ENCODE measurements at places on chromosomes 3 and 15.

GRCh38 chr15:73799466-73799865, 46.3 kb upstream of the INSYN1 start:
- DNase-seq, result no peak

- no peak for DNase-seq
Measured at GRCh38 chr15:74627766-74628165, 12.1 kb downstream of the CLK3 start.

DNA sequence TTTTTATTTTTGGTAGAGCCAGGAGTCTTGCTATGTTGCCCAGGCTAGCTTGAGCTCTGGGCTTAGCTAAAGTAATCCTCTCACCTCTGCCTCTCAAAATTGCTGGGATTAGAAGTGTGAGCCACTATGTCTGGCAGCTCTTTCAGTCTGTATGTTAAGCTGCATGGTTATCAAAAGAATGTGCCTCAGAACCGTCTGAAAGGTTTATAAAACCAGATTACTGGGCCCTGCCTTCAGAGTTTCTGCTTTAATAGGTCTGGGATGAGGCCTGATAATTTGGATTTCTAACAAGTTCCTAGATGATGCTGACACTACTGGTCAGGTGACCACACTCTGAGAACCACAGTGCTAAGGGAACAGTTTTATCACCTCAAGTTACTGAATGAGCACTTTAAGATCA, 34.6 kb downstream of the SENP5 start:
- DNase-seq, result no peak

GRCh38 chr3:147509448-147509847, 100.3 kb downstream of the ZIC1 start:
- no peak for DNase-seq

DNA sequence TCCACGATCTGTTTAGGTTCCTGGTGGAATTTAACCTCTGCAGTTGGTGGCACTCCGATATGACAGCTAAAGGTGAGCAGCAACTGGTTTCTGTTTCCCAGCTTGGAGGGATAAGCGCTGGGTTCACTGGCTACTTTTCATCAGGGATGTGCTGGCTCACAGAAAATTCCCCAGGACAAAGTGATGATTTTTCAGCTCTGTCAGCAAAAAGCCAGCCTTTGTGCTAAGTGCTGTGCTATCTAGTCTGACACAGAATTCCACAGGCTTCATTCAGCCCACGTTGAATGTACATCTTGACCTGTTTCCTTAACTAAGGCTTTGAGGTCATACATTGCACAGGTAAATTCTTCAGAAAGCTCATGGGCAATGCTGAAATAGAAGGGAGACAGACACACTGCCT, 81.5 kb upstream of the LRTM1 start:
- DNase-seq, result no peak

- DNase-seq, result no peak
Measured at GRCh38 chr3:64815789-64816188, 128.0 kb upstream of the ADAMTS9 start.

GRCh38 chr3:151838574-151839312, 24.8 kb downstream of the AADAC start:
- DNase-seq, result peak; percentile 16

GRCh38 chr3:61901496-61901895, 340.1 kb downstream of the PTPRG start:
- DNase-seq, result no peak

GRCh38 chr3:36697229-36698001, 66.9 kb downstream of the DCLK3 start:
- DNase-seq, result no peak

DNA sequence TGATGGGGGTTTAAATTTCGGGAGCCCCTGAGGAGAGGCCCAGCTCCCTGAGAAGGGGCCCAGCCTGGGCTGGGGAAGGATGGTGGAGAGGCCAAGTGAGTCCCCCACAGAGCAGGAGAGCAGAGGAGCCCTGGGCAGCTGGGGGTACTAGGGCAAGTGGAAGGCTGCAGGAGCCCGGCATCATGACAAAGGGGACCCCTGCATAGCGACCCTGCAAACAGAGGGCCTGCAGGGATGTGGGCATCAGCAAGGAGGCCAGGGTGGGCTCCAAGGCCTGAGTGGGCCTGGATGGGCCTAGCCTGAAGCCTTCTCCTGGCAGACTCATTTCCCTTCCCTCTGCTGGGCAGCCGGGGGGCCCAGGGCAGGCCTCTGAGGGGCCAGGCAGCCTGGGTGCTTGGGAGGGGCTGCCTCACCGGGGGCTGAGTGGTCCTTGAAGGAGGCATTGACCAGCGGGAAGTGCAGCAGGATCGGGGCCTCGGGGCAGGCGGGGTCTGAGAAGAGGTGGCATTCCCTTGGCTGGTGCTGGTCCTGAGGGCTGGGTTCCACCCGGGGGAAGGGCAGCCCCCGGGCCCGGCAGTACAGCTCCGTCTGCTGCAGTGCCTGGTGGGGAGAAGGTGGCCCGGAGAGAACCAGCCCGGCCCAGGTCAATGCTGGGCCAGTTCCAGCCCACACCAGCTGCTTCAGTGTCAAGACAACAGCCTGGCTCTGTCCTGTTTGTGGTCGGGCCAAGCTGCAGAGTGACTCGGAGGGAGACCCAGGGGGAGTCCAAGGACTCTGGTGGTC, 24.7 kb downstream of the PLA2G4D start:
- DNase-seq, result no peak

DNA sequence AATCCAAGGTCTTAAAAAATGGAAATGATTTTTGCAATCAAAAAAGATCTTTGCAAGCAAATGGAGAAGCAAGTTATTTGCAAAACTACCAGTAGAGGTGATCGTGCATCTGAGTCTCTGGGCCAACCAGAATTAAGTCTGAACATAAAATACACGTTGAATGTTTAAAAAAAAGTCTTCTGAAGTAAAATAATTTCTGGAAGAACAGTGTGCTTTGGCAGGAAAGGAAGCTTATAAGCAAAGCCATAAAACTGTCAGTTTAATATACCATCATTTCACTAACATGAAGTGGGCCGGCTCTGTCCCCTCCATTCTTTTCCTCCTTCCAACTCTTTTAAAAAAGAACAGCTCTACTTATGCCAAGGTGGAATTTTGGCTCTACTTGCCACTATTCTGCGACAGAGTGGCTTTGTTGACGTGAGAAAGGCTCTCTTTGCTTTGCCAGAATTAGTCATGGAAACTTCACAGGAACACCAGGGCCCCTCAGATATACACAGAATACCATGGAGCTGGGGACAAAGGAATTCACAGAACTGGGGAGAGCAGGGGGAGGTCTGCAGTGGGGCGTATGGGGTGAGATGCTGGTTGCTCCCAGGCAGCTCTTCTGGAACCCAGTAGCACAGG, 29.8 kb downstream of the FSTL1 start:
- DNase-seq, result no peak

- DNase-seq, result peak; percentile 50
Measured at GRCh38 chr3:183253528-183254486, 754 bp downstream of the B3GNT5 start.

- no peak for DNase-seq
Measured at GRCh38 chr3:191246630-191247029, 47.6 kb downstream of the OSTN start.

GRCh38 chr15:69853544-69853951, 244.2 kb downstream of the TLE3 start:
- no peak for DNase-seq

Measured in HuH-7 (cell line).